Neural progenitor cell (in vitro differentiated cells): ENCODE measurements at places on chromosomes 4 and X. TPM values are rescaled to one million over a fixed set of nuclear protein-coding genes. Genes with fewer than 3 reads are reported as not detected.

The RBM3 gene
- 101 and 130 TPM in 2 replicates for total RNA-seq

DNA sequence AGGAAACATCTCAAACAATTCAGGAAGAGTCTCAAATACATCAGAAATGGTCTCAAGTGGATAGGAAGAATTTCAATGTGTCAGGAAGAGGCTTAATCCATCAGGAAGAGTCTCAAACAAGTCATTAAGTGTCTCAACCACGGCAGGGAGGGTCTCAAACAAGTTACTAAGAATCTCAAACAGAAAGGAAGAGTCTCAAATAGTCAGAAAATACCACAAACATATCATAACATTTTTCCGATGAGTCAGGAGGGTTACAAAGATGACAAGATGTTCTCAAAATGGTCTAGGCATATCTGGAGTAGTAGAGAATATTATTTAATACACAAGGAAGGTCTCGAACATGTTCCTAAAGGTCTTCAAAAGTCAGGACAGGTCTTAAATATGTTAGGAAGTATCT lies 109.3 kb upstream of the USP9X start:
- no peaks in the 10 kb centered on the region for H3K4me1 ChIP-seq
- DNase-seq: no peak
- H3K27me3 ChIP-seq: no peaks in the 10 kb centered on the region
- H3K27ac ChIP-seq: no peak overlapping the region
- no peak overlapping the region for H3K4me3 ChIP-seq

The MEPE gene
- not detected in 2 replicates for total RNA-seq

DNA sequence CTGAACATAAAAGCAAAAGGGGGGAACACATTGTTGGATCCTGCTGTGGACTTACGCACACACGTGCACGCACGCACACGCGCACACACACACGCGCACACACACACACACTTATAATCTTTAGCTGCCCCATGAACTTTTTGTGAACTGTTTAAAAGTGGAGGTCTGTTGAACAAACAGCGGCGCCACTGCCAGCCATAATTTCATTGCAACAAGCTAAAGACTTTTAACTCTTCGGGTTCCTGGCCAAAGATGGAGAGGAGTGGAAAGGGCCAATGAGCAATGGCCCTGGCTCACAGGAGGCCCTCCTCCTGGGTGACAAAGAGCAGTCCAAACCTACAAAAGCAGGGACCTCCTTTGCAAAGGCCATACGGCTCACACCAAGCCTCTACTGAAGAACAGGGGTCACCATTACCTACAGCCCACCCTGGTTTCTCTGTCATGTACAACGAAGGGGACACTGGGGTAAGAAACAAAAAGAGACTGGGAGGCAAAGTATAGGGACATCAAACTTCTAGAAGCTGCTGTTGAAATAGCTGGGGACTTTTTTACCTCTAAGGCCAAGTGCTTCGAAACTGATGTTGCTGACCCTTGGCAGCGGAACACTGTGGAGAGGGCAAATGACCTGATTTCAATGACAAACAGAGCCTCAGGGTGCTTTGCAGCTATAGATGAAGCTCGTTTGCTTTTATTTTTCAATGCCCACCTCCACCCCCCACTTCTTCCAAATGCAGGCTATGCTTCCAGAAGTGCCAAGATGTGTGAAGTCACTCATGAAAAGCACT lies 16.7 kb downstream of the BCOR start:
- no peak for DNase-seq
- H3K4me1 ChIP-seq: peaks cover 75% of the 10 kb centered on the region
- H3K4me3 ChIP-seq: no peak overlapping the region
- peaks cover 40% of the 10 kb centered on the region for H3K27me3 ChIP-seq

The SPANXC gene
- total RNA-seq: not detected in 2 replicates

The CXCL5 gene
- total RNA-seq: 0.12 and 0.15 TPM in 2 replicates

The AMTN gene
- not detected in 2 replicates for total RNA-seq

DNA sequence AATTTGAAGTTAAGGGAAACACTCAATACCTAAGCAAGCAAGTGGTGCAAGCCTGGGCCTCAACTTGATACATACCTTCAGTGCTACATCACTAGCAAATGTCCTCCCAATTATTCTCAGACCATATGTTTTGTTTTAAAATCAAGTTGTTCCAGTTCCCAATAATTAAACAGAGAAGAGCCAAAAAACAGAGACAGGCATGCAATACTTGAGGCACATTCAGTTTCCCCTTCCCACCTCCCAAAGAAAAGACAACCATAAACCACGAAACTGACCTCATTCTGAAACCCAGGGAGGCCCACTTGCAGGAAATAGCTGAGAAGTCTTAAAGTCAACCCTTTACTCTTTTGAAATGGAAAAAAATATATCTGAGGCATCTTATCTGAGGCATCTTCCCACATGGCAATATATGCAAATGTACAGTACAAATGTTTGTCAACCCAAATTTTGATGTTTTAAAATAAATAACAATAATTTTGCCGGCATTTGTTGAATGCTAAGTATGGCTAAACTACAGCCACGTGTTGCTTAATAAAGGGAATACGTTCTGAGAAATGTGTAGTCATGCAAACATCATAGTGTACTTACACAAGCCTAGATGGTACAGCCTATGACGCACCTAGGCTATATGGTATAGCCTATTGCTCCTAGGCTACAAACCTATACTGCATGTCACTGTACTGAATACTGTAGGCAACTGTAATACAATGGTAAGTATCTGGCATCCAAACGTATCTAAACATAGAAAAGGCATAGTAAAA lies 147.5 kb downstream of the TSPAN5 start:
- no peak overlapping the region for H3K27ac ChIP-seq
- H3K4me3 ChIP-seq: no peak overlapping the region
- no peaks in the 10 kb centered on the region for H3K36me3 ChIP-seq
- DNase-seq: no peak
- no peaks in the 10 kb centered on the region for H3K27me3 ChIP-seq

DNA sequence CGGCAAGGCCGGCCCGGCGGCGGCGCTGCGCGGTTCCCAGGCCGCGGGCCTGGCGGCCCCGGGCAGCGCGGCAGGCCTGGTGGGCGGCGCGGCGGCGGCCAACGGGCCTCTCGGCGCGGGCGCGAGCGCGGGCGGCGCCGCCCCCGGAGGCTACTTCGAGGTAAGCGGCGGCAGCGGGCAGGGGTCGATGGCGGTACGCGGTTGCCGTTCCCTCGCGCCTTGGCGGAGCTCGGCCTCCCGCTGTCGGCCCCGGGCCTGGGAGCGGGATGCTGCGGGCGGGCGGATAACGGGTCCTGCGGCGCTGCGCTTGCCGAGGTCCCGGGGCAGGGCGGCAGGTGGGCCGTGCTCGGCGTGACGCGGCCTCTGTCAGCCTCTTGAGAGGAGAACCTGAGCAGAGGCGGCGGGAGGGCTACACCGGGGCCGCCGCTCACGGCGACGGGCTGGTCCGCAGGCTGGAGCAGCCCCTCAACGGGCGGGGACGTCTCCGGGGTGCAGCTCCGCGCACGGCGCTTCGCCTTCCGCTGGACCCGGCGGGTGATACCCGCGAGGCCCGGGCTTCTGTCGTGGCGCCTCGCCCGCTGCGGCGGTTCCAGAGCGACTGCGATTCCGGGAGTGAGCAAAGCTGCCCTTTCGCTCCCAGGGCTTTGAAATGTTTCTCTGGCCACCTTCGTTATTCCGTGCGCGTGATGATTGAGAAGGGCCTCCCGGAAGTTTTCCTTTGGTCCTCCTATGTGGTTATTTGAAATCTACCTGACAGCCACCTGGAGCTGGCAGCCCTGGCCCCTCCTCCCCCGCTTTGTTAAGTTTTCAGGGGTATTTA lies 774 bp downstream of the FAM193A start:
- peaks cover 11% of the 10 kb centered on the region for H3K4me1 ChIP-seq
- H3K27me3 ChIP-seq: no peaks in the 10 kb centered on the region

The CYLC1 gene
- total RNA-seq: not detected in 2 replicates

- H3K27ac ChIP-seq: no peak overlapping the region
- no peaks in the 10 kb centered on the region for H3K27me3 ChIP-seq
- no peak overlapping the region for H3K4me3 ChIP-seq
- H3K4me1 ChIP-seq: no peaks in the 10 kb centered on the region
These were observed 22.3 kb downstream of the TMPRSS11D start for GRCh38 chr4:67861513-67861912.

The CENPVL2 gene
- total RNA-seq: 0.56 and 2.0 TPM in 2 replicates

The JAKMIP1 gene
- 5.1 and 5.5 TPM in 2 replicates for total RNA-seq

GRCh38 chr4:39528061-39528465 lies 824 bp upstream of the UGDH start:
- peak overlapping the region; percentile 98 for H3K27ac ChIP-seq
- peaks cover 6% of the 10 kb centered on the region for H3K4me1 ChIP-seq
- DNase-seq: no peak
- peak overlapping the region; percentile 83 for H3K4me3 ChIP-seq
- H3K36me3 ChIP-seq: peaks cover 34% of the 10 kb centered on the region

DNA sequence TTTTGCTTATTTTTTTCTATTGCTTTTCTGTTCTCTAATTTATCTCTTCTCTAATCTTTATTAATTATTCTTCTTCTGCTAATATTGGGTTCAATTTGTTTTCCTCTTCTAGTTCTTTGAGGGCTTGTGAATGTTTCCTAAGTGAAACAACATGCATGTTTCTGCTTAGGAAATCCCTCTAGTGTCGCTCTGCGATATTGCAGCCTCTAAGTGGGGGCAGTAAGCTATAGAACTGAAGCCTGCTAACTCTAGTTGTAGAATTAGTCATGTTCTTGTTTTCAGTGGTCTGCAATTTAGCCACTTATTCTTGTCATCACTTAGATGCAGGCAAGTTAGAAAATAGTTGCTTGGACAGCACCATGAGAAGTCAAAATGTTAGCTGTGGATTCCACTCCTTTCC lies 222.6 kb downstream of the SPIN4 start:
- no peak overlapping the region for H3K4me3 ChIP-seq
- H3K36me3 ChIP-seq: no peaks in the 10 kb centered on the region
- H3K27me3 ChIP-seq: no peaks in the 10 kb centered on the region
- H3K27ac ChIP-seq: no peak overlapping the region
- no peak for DNase-seq
- no peaks in the 10 kb centered on the region for H3K4me1 ChIP-seq

The ZFP92 gene
- total RNA-seq: 0.22 TPM in 1 of 2 replicates, not detected in the other

- H3K27ac ChIP-seq: no peak overlapping the region
- H3K4me1 ChIP-seq: peaks cover 30% of the 10 kb centered on the region
- no peaks in the 10 kb centered on the region for H3K27me3 ChIP-seq
- H3K36me3 ChIP-seq: no peaks in the 10 kb centered on the region
- no peak for DNase-seq
These were observed 106.3 kb downstream of the USP46 start for GRCh38 chr4:52552778-52553177.

- no peak for DNase-seq
- no peaks in the 10 kb centered on the region for H3K36me3 ChIP-seq
- no peak overlapping the region for H3K27ac ChIP-seq
These were observed 22.0 kb downstream of the SMIM14 start for GRCh38 chr4:39616651-39617050.

DNA sequence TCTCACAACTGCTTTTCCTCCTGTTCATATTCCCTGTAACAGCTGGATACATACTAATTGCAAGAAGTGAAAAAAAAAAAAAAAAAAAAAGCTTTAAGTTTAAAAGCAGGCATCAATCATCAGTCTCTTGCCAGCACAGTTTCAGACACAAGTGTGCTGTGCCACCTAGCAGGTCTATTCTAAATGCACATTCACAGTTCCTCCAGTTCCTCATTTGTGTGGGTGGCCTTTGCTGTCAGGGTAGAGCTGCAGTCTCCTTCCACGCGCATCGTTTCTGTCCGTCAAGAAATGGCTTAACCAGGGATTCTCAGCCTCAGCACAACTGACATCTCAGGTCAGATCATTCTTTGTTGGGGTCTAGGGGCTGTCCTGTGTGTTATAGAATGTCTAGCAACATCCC lies 61.6 kb downstream of the SCML1 start:
- no peaks in the 10 kb centered on the region for H3K4me1 ChIP-seq
- no peaks in the 10 kb centered on the region for H3K36me3 ChIP-seq
- no peak overlapping the region for H3K4me3 ChIP-seq
- no peak for DNase-seq
- no peak overlapping the region for H3K27ac ChIP-seq
- H3K27me3 ChIP-seq: no peaks in the 10 kb centered on the region

- DNase-seq: peak; percentile 46
- peaks cover 54% of the 10 kb centered on the region for H3K4me1 ChIP-seq
- H3K27me3 ChIP-seq: no peaks in the 10 kb centered on the region
- peak overlapping the region; percentile 52 for H3K27ac ChIP-seq
These were observed 174.2 kb upstream of the JADE1 start for GRCh38 chr4:128635141-128635954.

The PARM1 gene
- 1.2 and 1.6 TPM in 2 replicates for total RNA-seq

The SOD3 gene
- 0.11 and 1.6 TPM in 2 replicates for total RNA-seq

The F11 gene
- total RNA-seq: not detected in 2 replicates

GRCh38 chr4:76830612-76830963 lies 67.4 kb downstream of the SOWAHB start:
- H3K27me3 ChIP-seq: no peaks in the 10 kb centered on the region
- H3K4me1 ChIP-seq: peaks cover 20% of the 10 kb centered on the region
- no peaks in the 10 kb centered on the region for H3K36me3 ChIP-seq
- no peak overlapping the region for H3K4me3 ChIP-seq
- no peak for DNase-seq
- no peak overlapping the region for H3K27ac ChIP-seq

DNA sequence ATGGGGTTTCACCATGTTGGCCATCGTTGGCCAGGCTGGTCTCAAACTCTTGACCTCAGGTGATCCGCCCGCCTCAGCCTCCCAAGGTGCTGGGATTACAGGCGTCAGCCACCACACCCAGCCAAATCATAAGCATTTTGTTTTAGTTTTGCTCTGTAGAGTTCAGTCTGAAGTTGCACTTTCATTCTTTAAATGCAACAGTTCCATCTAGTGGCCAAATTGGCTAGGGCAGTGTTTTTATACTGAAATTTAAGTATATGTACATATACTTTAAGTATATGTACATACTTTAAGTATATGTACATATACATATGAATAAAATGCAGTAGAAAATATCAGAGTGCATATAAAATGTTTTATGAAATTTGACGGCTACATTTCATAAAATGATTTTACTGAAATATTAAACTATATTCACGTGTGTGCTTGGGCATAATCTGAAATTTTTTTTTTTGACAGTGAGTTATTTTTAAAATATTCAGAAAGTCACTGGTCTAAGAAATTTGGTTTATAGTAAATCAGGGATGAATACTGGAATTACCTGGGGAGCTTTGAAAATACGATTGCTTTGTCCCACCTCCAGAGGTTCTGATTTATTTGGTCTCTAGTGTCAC lies 145.5 kb downstream of the NWD2 start:
- H3K4me1 ChIP-seq: peaks cover 9% of the 10 kb centered on the region
- no peak overlapping the region for H3K27ac ChIP-seq
- no peak overlapping the region for H3K4me3 ChIP-seq
- peak; percentile 70 for DNase-seq
- H3K36me3 ChIP-seq: no peaks in the 10 kb centered on the region
- no peaks in the 10 kb centered on the region for H3K27me3 ChIP-seq

- peak overlapping the region; percentile 100 for H3K27ac ChIP-seq
- H3K27me3 ChIP-seq: no peaks in the 10 kb centered on the region
- peaks cover 3% of the 10 kb centered on the region for H3K36me3 ChIP-seq
- H3K4me1 ChIP-seq: peaks cover 59% of the 10 kb centered on the region
These were observed 786 bp upstream of the ZFX start for GRCh38 chrX:24148535-24149350.

GRCh38 chr4:3659131-3659530 lies 107.1 kb upstream of the ADRA2C start:
- DNase-seq: no peak
- H3K4me1 ChIP-seq: peaks cover 22% of the 10 kb centered on the region
- no peak overlapping the region for H3K27ac ChIP-seq
- no peaks in the 10 kb centered on the region for H3K27me3 ChIP-seq

The CXorf49 gene
- not detected in 2 replicates for total RNA-seq

GRCh38 chrX:37578045-37578444 lies 6.6 kb downstream of the LANCL3 start:
- no peak overlapping the region for H3K27ac ChIP-seq
- no peaks in the 10 kb centered on the region for H3K36me3 ChIP-seq
- H3K4me3 ChIP-seq: no peak overlapping the region
- H3K4me1 ChIP-seq: no peaks in the 10 kb centered on the region
- no peak for DNase-seq

GRCh38 chr4:112329672-112330375 lies 32.7 kb downstream of the ALPK1 start:
- DNase-seq: no peak
- no peaks in the 10 kb centered on the region for H3K4me1 ChIP-seq
- no peak overlapping the region for H3K27ac ChIP-seq
- peaks cover 87% of the 10 kb centered on the region for H3K27me3 ChIP-seq

The PIR gene
- total RNA-seq: 40.2 and 45.0 TPM in 2 replicates
